ENCODE measurements at places on chromosomes 3 and 15.

- DNase-seq = no peak
Measured at GRCh38 chr15:101386006-101386405, 91.0 kb upstream of the SNRPA1 start.

DNA sequence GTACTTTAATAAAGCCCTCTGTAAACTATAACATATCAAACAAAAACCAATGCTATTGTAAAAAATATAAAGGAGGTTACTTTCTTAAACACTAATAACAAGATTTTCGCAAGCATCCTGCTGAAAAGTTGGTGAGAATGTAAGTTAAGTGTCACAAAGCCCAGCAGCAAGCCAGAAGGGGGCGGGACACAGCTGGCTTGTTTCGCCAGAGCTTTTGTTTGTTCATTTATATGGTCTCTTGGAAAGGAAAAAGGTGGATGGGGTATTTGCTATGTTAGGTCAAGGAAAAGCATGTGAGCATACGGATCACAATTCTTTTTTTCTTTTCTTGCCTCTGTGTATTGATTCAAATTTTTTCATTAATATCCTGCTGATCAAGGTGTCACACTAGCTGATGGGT is 59.9 kb downstream of the HACD2 start:
- no peak for DNase-seq

- DNase-seq = no peak
Measured at GRCh38 chr3:192684151-192684550, 43.2 kb downstream of the FGF12 start.

DNA sequence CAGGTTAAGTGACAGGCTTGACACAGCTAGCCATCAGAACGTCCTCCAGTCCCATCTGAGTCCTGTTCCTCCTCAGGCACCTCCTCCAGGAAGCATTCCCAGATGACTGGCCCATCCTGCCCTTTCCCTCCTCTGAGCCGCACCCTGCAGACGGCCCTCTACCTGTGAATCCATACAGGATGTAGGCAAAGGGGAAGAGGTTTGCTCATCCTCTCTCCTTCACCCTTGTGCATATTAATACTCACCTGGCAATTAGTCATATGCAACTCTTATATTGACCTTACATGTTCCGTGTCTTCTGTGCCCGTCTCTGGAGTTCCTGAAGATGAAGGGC is 61.9 kb downstream of the SMAD3 start:
- no peak for DNase-seq

GRCh38 chr15:35383506-35383905 is 162.5 kb downstream of the DPH6 start:
- no peak for DNase-seq

DNA sequence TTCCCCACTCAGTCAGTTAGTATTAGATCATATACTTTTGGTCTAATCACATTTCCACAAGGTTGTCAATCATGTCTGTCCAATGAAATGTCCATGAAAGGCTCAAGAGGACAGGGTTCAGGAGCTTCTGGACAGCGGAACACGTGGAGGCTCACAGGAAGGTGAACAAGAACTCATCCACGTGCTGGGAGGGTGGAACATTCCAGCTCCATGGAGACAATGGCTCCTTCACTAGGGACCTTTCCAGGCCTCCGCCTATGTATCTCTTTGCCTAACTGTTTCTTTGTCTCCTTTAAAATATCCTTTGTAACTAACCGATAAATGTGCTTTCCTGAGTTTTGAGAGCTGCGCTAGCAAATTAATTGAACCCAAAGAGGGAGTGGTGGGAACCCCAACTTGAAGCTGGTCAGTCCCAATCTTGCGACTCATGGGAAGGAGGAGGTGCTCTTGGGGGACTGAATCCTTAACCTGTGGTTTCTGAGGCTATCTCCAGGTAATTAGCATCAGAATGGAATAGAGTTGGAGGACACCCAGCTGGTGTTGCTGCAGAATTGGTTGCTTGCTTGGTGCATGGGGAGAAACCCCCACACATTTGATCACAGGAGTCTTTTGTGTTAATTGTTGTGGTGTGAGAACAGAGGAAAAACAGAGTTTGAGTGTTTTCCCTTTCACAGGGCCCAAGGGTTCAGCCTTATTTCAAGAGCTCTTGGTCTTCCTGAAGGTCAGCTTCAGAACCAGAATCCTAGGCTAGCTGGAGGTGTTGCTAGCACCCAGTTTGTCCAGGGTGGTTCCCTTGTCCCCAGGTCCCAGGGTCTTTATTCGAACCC is 3.0 kb upstream of the TKT start:
- no peak for DNase-seq

DNA sequence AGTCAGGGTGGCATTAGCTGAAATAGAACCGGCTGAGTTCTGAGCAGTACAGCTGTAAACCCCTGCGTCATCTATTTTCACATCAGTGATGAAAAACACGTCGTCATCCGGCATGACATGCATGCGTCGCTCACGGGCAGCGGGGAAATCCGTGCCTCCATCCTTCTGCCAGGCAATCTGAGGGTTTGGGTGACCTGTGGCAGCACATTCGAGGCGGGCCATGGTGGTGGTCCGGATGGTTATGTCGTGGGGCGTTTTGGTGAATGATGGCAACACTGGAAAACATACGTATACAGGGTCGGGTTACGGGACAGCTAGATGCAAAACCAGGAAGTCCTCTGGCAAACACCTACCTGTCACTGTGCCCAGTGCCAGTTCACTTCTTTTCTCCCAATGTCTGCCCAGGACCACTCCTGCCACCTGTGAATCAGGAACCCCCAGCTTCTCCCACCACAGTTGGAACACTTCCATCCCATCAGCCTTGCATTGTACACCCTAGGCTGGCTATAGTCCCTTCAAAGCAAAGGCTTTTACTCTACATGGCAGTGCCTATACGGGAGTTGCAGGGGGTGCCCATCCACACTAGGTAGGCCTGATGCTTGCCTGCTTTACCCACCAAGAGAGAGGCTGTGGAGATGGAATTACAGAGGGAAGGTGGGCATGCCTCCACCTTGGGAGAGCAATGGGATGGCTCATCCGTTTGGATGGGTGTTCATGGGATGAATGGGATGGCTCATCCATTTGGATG is 116.7 kb downstream of the LRIG1 start:
- no peak for DNase-seq

DNA sequence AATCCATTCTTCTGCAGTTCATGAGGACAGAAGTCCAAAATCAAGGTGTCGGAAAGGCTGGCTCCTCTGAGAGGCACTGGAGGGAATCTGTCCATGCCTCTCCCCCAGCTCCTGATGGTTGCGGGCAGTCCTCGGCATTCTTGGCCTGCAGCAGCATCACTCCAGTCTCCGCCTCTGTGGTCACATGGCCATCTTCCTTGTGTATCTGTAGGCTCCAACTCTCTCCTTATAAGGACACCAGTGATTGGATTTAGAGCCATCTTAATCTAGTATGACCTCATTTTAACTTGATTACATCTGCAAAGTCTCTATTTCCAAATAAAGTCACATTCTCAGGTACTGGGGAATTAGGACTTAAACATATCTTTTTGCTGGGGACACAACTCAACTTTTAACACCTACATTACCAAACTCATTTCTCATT is 56.0 kb upstream of the FLNB start:
- no peak for DNase-seq

DNA sequence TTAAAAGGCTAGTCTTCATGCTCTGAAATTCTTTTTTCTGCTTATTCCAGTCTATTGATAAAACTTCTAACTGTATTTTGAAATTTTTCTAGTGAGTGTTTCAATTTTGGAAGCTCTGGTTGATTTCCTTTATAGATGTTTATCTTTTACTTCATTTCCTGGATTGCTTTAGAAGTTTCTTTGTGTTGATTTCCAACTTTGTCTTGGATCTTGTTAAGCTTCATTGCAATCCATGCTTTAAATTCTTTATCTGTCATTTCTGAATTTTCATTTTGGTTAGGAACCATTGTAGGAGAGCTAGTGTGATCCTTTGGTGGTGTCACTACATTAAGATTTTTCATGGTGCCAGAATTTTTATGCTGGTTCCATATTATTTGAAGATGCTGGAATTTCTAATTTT is 105.2 kb upstream of the DCBLD2 start:
- DNase-seq = no peak

- peak; percentile 9 for DNase-seq
Measured at GRCh38 chr15:88744548-88745020, 58.7 kb upstream of the ACAN start.

DNA sequence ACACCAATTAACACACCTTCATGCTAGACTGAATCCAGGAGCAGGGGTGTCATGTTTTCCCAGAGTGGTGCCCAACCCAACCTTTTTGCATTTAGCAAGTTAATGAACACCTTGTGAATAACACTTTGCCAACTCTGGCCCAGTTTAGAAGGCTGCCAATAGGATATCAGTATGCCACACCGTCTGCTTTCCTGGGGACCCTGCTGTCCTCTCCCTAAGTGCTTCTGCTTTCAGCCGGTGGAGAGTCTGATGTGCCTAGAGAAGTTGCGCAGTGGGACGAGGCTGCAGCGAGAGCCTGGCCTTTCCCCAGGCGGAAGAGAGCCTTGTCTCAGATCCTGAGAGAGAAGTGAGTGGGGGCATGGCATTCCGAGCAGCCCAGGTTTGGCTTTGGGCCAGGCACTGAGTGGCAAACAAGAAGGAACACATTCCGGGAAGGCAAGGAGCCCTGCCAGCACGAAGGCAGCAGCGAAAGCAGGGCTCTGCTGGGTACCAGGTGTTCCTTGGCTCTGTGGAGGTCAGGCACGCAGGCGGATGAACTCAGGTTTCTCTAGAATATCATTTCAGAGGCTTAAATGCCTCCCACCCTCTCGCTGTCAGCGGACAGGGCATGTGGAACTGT is 36.9 kb downstream of the SENP8 start:
- peak; percentile 55 for DNase-seq

DNA sequence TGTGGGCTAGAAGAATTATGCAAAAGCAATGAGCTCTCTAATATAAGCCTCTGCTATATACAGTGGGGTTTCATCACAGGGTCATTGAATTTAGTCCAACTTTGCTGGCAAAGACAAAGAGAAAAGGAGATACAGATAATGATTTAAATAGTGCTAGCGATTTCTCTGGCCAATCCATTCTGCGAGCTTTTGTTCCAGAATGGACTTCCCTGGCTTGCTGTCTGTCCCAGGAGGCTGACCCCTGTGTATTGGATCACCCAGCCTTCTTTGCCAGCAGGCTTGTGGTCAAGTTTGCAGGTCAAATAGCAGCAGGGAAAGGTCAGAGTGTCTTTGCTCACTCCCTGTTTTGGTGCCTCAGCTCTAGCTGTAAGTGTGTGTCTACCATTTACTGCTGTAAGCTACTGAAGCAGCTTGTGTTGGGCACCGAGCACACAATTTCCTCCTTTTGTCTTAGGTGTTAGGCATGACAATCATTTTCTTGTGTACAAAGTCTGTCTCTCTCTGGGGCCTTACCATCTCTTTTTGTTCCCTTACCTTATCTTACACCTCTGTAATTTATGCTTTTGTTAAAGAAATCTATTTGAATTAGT is 55.7 kb downstream of the UNC13C start:
- DNase-seq = no peak

- DNase-seq = no peak
Measured at GRCh38 chr3:100968932-100969906, 24.0 kb downstream of the ABI3BP start.
